ENCODE measurements at places on chromosomes 4 and X.

GRCh38 chrX:47507153-47507867 lies 24.3 kb upstream of the ZNF41 start:
- DNase-seq: no peak

DNA sequence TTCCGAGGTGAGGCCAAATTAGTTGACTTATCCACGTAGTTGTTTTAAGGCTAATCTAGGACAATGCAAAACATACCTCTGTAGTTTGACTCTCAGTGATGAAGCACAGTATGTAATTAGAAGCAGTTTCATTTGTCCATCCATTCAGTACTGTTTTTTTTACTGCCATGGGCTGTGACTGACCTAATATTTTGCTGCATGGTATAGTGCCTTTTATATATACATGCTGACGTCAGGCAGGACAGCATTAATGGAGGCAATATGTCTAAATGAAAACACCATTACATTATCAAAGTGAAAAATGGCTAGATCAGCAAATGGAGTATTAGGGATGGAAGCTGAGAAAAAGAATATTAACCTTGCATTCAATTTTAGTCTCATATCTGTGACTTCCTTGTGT lies 66.9 kb downstream of the MFAP3L start:
- no peak for DNase-seq

DNA sequence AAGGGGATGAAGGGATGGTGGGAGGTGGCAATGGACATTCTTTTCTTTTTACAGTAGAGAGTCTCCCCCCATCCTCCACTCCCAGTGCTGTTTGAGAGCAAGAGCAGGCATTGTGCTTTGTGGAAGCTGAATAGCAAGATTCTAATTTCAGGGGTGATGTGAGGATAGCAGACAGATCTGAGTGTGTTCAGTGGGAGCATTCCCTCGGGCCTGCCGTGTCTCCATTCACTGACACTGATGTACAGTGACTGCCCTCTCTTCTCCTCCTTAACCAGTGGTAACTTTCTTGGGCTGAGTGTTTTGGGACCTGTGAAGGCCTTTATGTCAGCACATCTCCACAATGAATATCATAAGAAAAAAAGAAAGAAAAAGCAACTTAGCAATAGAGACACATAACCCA lies 396.6 kb upstream of the RPS6KA3 start:
- DNase-seq: no peak

- DNase-seq: no peak
Observed at GRCh38 chrX:9650091-9650490, 115.6 kb downstream of the GPR143 start.

- DNase-seq: peak; percentile 46
Observed at GRCh38 chr4:176034499-176034898, 31.1 kb upstream of the WDR17 start.

DNA sequence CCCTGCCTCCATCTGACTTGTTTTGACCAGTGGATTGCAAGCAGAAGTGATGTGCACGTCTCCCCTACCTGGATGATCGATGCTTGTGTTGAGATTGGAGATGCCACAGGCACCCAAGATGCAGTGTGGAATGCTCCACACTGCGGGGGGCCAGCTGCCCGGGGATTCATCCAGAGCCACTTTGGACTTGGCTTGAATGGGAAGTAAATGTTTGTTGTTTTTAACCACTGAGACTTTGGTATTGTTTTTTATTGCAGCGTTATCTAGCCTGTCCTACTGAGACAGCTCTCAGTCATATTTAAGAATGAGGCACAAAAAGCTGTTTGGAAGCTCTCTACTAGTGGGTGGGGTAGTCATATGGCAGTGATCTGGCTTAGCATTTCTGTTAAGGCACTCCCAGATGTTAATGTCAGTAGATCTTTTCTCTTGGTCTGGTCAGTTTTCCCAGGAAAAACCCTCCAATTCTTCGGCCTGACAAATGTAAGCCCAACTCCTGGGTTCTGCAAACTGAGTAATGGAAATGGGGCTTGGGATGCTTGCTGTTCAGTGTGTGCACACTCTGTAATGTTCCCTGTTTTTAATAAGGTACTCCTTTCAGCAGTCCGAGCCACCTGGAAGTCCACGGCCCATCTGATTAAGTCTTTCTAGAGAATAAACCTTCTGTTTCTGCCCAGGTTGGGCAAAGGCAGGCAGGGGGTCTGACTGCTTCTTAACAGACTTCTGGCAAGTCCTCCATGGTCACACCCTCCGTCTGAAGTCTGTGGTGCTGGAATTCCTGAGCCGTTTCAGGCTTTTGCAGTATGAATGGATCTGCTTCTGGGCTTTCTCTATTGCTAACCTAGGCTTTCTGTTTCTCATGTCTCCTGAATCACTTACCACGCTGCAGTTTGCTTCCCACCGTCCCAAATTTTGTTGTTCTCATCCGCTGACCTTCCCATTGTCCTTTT lies 74.8 kb downstream of the WWC2 start:
- DNase-seq: peak; percentile 54

GRCh38 chr4:113548303-113548702 lies 213.2 kb downstream of the CAMK2D start:
- DNase-seq: no peak

DNA sequence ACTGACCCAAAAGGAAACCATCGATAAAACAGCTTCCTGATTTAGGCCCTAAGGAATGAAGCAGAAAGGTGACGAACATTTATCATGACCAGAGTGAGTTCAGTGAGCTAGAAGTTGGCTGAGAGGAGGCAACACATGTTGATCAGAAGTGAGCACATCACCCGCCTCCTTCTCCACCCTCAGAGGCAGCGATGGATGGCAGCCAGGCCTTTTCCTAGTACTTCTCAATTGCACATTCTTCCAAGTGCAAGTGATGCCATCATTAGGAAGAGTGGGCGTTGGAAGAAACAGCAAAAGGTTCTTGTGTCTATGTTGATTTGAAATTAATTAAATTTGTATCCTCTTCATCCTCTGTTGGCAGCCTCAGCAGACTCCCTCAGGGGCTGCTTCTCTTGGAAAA lies 51.7 kb downstream of the TMEM154 start:
- peak; percentile 25 for DNase-seq

GRCh38 chr4:74661427-74662201 lies 132.7 kb downstream of the BTC start:
- DNase-seq: peak; percentile 51

DNA sequence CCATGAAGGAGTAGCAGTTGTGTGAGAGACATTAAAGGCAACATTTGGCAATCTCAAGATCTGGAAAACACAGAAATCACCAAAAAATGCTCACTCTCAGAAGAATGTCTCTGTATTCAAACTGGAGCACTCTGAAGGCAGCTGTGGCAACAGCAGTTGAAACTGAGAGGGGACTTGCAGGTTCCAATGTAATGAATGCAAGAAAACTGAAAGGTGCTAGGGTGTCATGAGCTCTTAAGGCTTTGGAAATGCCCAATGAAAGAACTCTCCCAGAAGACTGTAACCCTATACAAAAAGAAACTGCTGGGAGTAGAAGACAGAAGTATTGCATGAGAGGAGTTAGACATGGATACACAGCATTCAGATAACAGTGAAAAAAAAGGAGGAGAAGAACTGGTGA lies 118.2 kb upstream of the HTR2C start:
- no peak for DNase-seq

DNA sequence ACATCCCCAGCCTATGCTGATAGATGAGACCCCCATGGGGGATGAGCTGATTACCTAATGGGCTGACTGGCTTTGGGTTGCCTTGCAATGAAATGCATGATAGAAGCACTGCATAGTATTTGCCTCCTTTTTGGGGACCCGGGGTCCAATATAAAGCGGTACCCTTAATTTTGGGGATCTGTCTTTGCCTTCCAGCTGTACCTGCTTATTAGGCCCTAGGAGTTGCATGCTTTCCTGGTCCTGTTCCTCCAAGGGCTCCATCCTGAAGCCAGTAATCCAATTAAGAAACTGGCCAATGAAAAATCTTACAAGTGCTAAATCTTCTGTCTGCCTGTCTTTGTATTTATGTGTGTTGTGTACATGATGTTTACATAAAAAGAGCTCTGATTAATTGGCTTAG lies 791.6 kb downstream of the TRIML1 start:
- no peak for DNase-seq

DNA sequence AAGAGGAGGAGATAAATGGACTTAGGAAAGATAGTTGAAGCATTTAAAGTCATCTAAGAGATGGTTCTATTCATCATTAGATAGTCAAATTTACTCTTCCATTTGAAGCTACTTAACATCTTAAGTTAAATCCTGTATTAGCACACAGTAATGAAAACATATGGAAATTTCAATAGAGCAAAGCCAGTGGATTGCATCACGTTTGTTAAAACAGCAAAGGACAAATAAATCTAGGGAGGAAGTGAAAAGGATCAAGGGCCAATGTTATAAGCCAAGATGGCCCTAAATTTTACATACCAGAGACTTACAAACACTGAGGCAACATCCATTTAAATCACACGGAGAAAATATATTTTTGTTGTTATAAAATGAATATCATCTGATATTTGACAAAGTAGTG lies 602.8 kb downstream of the INPP4B start:
- DNase-seq: peak; percentile 11

DNA sequence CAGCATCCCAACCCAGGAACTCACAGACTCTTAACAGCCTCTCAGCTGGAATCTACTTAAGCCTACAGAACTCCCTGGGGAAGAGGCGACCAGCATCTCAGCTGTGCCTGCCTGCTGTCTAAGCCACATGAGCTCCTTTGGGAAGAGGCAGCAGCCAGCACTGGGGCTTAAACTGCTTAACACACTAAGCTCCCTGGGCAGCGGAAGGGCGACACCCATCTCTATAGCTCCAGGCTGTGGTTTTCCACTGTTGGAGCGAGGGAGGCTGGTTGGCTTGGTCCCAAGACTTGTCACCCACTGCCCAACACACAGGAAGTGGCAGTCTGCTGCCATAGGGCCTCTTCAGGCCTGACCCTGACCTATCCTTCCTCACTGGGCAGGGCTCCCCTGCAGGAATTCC lies 1544.1 kb upstream of the ADGRL3 start:
- DNase-seq: no peak

GRCh38 chr4:77443941-77444340 lies 161.7 kb upstream of the CXCL13 start:
- peak; percentile 51 for DNase-seq

DNA sequence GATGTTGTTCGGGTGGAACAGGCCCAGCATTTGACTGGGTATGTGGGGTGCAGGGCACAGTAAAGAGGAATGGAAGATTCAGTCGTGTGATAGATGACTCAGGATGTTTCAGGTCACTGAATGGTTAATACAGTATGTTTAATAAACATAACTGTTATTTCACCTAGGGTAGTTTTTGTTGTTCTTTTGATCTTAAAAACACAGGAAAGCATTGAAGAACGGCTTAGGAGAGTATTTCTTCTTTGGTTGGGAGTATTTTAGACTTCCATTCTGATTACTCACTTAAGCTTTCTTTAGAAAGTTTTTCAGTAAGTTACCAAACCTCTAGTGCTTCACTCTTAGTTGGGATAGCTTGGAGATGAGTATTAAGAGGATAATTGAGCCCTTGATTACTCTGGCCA lies 62.3 kb downstream of the STAG2 start:
- peak; percentile 42 for DNase-seq

GRCh38 chrX:132146456-132146855 lies 18.6 kb upstream of the FRMD7 start:
- no peak for DNase-seq

DNA sequence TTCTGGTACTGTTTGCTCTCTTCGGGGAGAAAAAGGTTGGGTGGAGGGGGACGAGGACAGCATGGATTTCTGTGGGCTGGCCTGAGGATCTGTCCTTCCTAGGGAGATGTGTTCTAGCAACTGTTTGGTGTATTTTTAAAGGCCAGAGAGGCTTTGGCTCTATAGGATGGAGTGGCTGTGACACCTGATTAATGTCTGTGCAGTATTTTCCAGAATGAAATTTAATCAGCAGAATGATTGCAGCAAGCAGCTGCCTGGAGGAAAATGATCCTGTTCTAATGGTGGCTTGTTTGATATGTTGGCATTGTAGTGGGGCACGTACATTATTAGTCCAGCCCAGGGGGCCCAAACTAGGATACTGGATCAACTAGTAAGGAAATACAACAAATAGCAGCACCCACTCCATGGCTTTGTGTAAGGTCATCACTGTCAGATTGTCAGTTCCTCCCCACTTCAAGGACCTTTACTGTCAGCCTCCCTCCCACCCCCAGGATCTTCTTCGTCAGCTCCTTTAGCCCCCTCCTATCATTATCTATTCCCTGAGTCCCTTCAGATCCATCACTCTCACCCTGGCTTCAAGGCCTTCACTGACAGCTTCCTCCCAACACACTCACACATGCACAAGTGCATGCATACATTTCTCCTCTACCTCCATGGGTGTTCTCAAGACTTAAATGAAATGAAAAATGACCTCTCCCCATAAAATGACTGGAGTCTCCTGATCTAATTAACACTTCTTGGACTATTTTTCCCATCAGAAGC lies 10.4 kb upstream of the TMEM255A start:
- no peak for DNase-seq

Measured in iris pigment epithelial cell (primary cell).